ENCODE measurements at places on chromosomes 13 and 19. TPM values are rescaled to one million over a fixed set of nuclear protein-coding genes. Genes with fewer than 3 reads are reported as not detected.

DNA sequence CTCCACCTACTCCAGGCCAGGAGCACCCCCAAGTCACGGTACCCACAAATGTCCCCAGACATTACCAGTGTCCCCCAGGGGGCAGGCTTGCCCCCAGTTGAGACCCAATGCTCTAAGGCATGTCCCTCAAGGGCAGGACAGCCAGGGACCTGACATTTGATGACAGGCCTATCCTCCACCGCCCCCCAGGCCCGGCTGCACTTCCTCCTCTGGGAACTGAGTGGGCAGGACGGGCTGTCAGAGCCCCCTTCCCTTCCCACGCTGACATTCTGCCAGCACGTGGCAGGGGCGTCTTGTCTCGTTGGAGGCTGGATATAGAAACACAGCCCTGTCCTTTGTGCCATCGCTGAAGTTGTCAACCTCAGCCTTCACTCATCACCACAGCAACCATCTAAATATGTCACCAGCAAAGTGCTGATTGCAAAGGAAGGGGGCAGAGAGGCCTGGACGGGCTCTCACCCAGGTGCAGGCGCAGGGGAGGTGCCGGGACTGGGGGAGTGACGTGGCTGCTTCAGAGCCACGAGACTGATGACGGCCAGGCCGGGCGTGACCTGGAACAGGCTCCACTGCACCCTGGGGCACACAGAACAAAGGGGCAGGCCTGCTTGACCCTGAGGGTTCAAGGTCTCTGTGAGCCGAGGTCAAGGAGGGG, 38.4 kb downstream of the GNG7 start:
- DNase-seq = no peak

- no peak for DNase-seq
Measured at GRCh38 chr19:4573682-4574081, 14.2 kb upstream of the SEMA6B start.

GRCh38 chr13:27273658-27274425, 3.2 kb downstream of the RASL11A start:
- no peak for DNase-seq

ZNF429 gene
- total RNA-seq = 11.8 TPM

ATP13A1 gene
- 48.0 TPM for total RNA-seq

SIGLEC8 gene
- total RNA-seq = not detected

DNA sequence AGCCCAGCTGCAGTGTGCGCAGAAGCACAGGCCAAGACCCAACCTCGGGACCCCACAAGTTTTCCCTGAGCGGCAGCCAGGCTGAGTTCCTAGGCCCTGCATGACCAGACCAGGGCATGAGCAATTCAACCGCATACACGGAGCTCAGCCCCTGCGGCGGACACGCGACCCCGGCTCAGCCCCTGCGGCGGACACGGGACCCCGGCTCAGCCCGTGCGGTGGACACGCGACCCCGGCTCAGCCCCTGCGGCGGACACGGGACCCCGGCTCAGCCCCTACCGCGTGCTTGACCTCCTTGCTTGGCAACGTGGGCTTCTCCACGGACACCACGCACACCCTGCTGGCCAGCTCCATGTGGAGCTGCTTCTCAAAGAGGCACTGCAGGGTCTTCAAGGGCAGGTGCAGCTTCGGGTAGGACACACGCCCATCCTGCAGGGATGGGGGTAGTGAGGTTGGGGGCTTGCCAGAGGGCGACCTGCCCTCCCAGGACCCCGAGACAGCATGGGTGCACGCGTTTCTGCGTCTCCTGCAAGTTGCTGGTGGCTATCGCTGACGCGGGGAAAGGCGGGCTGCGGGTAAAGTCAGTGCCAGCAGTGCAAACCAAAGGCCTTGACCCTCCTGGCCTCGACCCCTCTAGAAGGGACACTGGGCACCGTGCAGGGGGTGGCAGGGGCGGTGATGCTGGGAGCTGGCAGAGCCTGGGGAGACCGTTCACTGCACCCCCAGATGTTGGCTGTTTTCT, 10.0 kb downstream of the POLRMT start:
- DNase-seq = no peak

DNA sequence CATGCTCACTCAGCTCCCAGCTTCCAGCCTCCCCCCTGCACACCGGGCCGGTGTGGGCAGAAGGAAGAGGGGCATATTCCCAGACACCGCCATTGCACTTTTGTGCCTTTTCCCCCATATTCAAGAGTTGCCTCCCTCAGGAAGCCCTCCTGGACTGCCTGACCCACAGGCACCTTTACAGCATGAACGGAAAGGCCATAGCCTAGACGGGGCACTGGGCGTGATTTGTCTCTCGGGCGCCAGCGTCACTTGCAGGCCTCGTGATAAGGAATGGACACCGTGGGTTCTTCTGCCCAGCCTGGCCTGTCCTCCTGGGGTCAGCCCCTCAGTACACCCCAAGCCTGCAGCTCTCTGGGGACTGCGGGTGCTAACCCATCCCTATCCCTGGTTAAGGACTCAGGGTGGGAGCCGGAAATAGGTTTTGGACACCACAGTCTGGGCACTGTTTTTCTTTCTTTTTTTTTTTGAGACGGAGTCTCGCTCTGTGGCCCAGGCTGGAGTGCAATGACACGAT, 933 bp upstream of the UQCR11 start:
- DNase-seq = no peak

DNA sequence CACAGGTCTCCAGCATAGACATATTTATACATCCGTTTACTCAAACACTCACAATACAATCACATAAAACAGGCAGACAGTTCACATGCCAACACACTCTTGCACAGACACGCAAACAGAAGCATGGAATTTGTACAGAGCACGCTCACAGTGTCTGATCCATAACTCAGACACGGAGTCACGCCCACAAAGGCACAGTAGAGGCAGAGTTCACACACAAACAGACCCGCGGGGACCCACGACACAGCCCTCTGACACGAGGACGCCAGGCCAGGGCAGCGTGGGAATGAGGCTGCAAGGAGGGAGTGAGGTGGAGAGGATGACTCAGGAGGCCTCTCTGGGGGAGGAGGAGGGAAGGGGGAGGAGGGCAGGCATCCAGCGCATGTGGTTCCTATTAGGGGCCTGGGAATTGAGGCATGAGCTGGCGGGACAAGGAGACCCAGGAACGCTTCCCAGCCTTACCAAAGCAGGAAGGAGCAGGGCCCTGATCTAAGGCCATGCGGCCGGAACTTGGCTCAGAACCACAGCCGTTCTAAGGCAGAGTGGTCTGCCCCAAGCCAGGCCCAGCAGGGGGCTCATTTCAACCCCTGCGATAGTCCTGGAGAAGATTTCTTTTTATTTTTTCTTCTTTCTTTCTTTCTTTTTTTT, 9.1 kb upstream of the OLFM2 start:
- DNase-seq = peak; percentile 31

DNA sequence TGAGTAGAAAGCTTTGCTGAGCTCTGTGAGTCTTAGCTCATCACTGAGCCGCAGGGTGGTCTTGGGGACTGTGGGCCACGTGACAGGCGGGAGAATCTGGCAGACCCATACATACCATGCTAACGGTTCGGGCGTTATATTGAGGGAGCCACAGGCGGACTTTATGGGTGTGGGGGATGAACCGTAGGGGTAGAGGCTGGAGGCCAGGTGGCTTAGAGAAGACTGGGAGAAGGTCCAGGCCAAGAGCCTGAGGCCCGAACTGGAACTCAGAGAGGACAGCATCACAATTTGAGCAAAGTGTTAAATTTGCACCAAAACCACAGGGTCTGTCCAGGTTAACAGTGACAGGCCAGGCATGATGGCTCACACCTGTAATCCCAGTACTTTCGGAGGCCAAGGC, 15.3 kb upstream of the ATF5 start:
- DNase-seq = no peak

DNA sequence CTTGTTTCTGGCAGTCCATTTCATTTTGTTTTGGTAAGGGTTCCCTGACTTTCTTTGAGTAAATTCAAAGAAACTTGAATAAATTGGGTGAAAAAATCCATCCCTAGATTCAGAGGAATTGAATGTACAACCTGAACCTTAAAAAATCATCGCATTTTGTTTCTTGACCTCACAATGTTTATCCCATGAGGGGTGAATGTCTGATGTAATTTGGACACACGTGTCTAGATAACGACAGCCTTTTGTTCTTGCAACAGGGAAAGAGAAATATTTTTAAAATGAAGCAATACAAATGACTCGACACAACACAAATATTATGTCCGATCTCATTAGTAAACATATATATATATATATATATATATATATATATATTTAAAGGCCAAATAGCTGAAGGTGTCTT, 453.2 kb upstream of the ATXN8OS start:
- no peak for DNase-seq

DNA sequence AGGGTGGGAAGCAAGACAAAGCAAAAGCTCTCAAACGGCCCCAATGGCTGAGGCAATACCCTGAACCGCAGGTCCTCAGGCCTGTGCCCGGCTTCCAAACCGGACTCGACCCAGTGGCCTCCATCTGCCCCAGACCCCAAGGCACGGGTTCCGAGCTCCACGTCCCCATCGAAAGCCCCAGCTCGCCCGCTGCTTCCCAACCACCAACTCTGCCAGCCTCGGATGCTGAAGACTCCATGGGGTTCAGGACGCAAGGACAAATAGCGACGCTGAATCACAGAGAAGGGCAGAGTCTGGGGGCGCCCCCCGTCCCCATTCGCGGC, 559 bp downstream of the POLR2E start:
- no peak for DNase-seq

FPR3 gene
- total RNA-seq = not detected

DNA sequence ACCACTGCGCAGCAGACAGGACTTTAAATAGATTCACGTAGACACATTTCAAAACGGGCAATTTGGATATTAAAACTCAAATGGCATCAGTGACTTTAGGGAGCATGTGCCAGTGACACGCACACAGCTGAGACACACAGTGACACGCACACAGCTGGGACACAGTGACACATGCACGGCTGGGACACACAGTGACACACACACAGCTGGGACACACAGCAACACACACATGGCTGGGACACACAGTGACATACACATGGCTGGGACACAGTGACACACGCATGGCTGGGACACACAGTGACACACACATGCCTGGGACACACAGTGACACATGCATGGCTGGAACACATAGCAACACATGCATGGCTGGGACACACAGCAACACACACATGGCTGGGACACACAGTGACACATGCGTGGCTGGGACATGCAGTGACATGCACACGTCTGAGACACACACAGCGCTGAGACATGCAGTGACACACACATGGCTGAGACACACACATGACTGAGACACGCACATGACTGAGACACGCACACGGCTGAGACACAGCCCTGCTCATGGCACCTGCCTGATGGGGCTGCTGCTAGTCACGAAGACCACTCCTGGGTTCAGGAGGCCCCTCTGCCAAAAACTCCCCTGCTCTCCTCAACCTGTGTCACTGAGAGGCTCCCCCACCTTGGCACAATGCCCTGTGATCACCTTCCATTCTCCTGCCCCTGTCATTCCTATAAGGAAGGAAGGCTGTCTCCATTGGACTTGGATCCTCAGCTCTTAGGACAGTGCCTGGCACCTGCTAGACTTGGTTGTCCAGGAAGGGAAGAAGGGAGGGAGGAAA, 52.5 kb downstream of the SOX1 start:
- no peak for DNase-seq

C2CD4C gene
- total RNA-seq = 6.0 TPM

CFAP97D2 gene
- total RNA-seq = not detected

- DNase-seq = no peak
Measured at GRCh38 chr19:16895467-16896145, 6.8 kb downstream of the F2RL3 start.

DNA sequence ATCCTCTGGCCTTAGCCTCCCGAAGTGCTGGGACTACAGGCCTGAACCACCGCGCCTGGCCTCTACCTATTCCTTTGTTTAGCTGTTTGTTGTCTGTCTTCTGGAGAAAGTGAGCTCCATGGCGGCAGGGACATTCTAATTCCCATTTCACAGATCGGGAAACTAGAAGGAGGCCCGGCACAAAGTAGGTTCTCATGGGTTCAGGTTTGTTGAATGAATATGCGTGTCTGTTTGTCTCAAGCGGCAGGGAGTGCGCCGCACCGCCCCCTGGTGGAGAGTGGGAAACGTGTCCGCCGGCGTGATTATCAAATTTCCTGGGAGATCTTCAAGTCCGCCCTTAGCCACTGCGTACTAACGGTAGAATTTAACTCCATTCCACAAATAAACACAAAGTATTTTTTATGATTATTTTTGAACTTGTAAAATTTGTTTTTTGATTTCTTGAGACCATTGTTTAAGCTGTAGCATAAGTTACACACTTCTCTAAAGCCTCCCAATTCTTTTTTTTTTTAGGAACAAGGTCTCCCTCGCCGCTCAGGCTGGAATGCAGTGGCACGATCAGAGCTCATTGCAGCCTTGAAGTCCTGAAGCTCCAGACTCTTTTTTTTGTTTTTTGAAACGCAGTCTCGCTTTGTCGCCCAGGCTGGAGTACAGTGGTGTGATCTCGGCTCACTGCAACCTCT, 8.9 kb upstream of the CCDC9 start:
- peak; percentile 71 for DNase-seq

DNA sequence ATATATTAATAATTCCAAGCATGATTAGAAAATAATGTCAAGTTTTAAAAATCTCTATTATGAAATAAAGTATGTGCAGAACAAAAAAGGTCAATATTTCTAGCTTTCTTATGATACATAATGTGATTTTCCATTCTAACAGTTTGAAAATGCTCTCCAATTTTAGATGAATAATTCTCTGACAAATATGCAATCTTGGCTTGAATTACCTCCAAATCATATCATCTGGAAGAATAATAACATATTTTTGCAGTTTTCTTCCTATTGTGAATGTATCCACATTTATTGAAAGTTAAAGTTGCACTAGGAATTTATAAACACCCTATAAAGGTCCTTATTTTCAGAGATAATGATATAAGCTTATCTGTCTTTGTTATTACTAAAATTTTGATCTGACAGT, 548.5 kb upstream of the SLC10A2 start:
- DNase-seq = no peak

NLRP9 gene
- not detected for total RNA-seq

DNA sequence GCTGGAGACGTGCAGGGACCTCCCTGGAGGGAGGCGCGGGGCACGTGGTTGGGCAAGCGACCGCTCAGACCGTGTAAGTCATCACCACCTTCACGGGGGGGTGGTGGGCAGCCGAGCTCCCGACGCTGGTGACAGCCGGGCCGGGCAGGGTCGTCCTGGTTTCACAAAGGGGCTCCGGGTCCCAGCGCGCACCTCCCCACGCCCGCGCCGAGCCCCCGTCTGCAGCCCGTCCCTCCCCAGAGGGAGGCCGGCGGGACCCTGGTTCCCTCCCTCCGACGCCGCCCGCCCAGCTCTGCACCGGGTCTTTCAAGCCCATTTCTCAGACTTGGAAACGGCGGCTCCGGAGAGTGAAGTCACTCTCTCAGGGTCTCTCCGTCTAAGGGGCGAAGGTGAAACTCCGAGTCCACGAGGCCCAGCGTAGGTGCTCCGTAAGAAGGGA, 729 bp upstream of the ARID3A start:
- DNase-seq = peak; percentile 75

ANO8 gene
- 3.1 TPM for total RNA-seq

- no peak for DNase-seq
Measured at GRCh38 chr19:44677019-44677811, 5.9 kb downstream of the CEACAM19 start.

ZNF649 gene
- total RNA-seq = 10.5 TPM

SPACA4 gene
- total RNA-seq = 0.55 TPM
